Ureter (tissue), 1 donor: ENCODE measurements at places on chromosomes 12 and 14. TPM values are rescaled to one million over a fixed set of nuclear protein-coding genes. Genes with fewer than 3 reads are reported as not detected.

GRCh38 chr12:69254862-69255261, 15.5 kb downstream of the CPSF6 start:
- DNase-seq, result no peak

DNA sequence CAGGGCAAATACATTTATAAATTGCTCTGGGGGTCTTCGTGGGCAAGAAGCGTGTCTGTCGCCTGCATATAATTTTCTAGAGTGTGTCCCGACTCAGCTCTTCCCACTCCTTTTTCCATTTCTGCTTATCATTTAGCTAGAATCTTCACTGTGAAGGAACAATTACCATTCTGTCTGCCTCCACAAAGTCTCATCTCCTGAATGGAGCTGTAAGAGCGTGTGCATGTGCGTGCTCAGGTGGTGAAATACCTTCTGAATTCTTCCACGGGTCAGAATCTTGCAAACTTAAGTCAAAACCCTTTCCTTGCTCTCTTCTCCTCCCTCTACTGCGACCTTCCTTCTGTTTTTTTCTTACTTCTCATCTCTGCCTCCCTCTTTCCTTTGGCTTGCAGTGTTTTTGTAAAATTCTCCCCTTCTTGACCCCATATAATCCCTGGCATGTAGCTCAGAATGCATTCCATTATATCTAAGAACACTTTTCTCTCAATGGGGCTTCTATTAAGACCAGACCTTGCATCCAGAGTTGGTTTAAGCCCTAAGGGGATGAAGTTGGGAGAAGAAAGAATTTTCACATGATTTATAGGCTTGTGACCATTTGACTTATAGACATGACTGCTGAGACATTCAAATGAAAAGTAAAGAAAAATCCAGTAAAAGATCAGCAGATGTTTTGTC, 25.0 kb upstream of the GSG1 start:
- no peak for DNase-seq

DNA sequence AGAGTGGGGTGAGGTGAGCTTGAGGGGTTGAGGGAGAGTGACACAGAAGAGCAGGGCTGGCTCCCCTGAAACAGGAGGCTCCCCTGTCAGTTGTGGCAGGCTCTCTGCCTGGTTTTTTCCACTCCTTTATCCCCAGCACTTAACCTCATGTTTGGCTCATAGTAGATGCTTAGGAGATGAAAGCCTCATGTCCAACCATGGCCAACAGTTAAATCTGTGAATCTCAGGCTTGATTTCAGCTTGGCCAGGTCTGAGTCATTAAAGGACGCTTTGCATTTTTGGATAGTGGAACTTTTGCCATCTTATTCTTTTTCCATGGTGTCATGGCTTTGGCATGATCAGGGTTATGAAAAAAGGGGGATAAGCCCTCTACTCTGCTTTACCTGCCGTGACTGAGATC, 117.2 kb downstream of the CACNA1C start:
- no peak for DNase-seq

- DNase-seq, result no peak
Measured at GRCh38 chr14:50103558-50103957, 12.8 kb downstream of the VCPKMT start.

DNA sequence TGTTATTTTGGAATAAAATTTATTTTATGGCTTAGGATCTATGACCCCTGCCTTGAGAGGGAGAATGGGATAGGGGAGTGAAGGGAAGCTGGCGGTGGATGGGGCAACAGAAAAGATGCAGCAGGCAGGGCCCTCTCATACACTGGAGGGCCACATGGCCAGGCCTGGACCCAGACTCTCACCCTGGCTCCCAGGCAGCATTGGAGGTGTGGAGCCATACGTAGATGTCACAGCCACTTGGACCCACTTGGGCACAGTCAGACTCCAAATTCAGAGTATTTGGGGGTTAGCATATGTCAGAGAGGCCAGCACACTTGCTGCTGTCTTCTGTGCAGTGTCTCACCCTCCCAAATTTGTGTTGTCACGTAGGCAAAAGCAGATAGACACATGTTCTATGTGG, 6.5 kb downstream of the NAB2 start:
- no peak for DNase-seq

GRCh38 chr12:67042697-67043131, 226.4 kb upstream of the CAND1 start:
- DNase-seq, result no peak

DNA sequence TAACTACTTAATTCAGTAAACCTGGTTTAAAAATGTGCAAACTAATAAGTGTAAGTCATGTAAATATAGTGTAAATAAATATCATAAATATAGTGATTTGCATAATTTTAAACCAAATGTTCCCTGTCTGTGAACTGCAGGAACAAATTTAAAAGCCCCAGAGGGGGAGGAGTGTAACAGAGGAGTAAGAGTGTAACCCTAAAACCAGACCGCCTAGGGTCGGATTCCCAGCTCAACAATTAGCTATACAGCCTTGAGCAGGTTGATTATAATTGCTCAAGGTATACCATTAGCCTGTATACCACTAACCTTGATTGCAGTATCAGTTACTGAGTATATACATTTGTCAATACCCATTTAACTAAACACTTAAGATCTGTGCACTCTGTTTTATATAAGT, 218.4 kb downstream of the ADAMTS20 start:
- no peak for DNase-seq

DNA sequence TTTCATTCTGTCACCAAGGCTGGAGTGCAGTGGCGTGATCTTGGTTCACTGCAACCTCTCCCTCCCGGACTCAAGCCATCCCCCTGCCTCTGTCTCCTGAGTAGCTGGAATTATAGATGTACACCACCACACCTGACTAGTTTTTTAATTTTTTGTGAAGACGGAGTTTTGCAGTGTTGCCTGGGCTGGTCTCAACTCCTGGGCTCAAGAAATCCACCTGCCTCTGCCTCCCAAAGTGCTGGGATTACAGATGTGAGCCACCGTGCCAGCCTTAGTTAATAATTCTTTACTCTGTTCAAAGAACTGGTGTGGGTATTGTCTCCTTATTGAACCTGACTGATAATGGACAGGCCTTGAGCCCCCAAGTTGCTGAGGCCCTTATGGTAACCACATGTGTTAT, 10.4 kb upstream of the KRT7 start:
- no peak for DNase-seq

GRCh38 chr12:69936214-69936731, 111.2 kb downstream of the MYRFL start:
- peak; percentile 52 for DNase-seq

DNA sequence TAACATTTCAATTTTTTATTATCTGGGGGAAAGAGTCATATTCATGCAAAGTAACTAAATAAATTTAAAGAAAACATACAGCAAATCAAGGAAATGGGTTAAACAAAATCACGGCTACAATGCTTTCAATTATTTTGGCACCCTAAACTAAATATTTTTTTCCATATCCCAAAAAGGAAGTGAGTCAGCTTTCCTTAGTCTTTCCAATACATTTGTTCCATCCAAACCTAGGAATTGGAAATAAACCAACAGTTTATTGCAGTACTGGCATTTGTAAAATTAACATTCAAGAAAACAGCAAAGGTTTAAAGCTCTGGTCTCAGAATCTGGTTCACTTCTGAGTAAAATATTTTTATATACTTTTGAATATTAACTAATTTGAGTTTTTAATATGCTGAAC, 89.2 kb downstream of the BCL2L14 start:
- DNase-seq, result no peak

DNA sequence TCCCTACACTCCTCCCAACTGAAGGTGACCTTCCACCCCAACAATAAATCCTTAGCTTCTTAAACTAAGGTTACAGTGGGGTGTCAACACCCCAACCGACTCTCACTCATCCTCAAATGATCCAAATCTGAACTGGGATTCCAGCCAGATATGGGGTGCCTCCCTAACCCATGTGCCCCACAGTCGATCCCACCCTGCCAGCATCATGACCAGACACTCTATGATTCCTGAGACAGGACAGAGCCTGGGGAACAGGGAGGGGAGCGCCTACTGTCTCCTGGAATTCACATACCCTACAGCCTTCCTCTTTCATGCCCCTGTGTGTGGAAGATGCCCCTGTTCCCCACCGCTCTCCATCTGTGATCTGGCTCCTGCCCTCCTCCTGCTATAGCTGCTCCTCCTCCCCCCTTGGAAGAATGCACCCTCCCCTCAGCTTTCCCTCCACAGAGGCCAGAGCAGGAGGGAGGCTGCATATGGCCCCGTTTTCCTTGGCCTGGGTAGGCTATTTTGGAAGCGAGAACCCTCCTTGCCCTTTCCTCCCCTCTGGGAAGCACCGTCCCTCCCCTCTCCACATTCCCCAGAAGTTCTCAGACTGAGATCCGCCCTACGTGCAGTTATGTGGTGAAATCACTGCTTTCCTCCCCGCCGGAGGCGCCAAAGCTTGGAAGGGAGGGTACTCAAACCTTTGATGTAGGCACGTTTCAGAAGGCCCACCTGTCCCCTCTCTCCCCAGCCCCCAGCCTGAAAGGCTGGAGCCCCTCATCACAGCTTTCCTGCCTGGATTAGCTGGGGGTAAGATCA, 48.0 kb downstream of the SMUG1 start:
- DNase-seq, result no peak

- DNase-seq, result no peak
Measured at GRCh38 chr12:93912086-93912733, 235.0 kb downstream of the CRADD start.

DNA sequence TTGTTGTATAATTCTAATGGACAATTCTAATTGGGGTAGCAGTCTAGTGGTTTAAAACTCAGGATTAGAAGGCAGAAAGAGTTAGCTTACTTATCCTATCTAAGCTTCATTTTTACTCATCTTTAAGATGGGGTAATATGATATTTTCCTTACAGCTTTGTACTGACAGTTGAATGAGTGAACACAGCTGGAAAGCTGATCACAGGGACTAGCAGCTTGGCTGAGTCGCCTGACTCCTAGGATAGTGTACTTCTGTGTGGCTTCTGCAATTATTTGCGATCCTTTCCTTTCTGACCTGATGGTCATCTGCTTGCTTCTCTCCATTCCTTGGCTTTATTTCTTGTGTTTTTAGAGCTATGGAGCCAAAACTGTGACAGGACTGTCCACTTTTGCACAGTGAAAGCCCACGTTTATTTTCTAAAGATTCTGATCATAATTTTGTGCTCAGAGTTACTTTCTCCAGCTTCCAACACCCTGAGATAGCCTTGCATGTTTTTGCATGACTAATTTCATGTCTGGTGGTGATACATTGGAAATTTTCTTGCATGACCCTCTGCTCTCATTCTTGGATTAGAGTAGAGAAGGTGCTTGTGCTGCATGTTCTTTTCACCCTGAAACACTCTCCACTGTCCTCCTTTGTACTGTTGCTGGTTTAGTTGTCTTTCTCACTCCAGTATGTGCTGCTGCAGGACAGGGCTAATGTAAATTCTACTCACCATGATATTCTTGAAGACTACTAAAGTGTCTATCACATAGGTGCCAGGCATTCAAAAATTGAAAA, 377.0 kb upstream of the ATP2B1 start:
- no peak for DNase-seq

- DNase-seq, result no peak
Measured at GRCh38 chr14:89844508-89844907, 110.0 kb downstream of the EFCAB11 start.

GRCh38 chr12:133256321-133256720, 20.6 kb upstream of the ANHX start:
- no peak for DNase-seq

DNA sequence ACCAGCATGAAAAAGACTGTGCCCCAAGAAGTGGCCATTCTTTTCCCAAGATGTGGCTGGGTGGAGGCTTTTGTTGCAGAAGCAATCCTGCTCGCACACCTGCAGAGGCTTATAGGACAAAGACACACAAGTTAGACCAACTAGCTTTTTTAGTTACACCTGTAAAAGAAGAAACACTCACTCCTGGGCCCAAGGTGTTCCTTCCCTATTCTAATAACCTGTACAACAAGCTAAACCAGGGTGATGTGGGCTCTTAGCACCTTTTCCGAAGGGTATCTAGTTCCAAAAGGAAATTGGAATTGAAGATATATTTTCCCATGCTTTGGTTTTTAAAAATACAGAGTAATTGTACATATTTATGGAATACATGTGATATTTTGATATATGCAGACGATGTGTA, 31.0 kb downstream of the ENTPD5 start:
- no peak for DNase-seq

DNA sequence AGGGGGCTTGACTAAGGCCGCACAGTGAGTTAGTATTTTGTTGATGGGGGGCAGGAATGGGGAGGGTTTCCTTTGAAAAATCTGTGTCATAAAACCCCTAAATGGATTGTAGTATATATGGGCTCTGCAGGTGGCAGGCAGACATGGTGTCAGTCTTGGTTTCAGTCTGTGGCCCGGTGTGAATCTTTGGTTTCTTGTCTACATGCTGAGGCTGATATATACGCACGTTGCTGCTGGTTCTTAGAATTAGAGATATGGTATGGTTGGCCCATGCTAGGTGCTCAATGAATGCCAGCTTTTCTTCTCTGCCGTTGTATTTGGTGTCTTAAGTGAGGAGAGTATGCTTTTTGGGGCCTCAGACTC, 73.1 kb downstream of the TSPAN9 start:
- no peak for DNase-seq

GRCh38 chr14:85542623-85543022, 12.7 kb downstream of the FLRT2 start:
- DNase-seq, result no peak

Gene SLC2A14
- 0.31 TPM for total RNA-seq

Gene ANP32D
- not detected for total RNA-seq

Gene ADCY4
- total RNA-seq, result 61.7 TPM

Gene KRT79
- not detected for total RNA-seq

Gene CDC42BPB
- total RNA-seq, result 131 TPM

Gene LALBA
- total RNA-seq, result not detected

Gene JDP2
- total RNA-seq, result 43.2 TPM

Gene FRS2
- total RNA-seq, result 38.2 TPM

Gene WSCD2
- total RNA-seq, result 43.7 TPM

Gene CD163
- total RNA-seq, result 74.3 TPM

Gene TMTC1
- 48.3 TPM for total RNA-seq
